ENCODE measurements at places on chromosomes 3 and 15.

DNA sequence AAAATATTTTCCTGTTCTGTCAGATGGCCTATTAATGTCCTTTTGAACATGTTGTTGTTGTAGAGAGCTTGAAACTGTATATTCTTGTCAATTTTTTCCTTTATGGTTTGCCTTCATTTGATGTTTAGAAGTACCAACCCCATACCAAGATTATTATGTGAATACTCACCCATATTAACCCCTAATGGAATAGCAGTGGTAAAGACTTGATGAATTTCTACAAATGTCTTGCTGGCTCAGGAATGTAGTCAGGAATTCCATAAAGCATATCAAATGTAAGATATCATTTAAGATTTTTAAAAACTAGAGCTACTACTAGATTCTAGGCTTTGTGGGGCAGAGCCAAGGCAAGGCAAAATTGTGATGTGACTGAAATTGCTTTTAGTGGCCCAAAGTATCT, 30.0 kb downstream of the MYO5A start:
- DNase-seq = no peak

- no peak for DNase-seq
Measured at GRCh38 chr15:99720533-99720932, 12.7 kb downstream of the LYSMD4 start.

DNA sequence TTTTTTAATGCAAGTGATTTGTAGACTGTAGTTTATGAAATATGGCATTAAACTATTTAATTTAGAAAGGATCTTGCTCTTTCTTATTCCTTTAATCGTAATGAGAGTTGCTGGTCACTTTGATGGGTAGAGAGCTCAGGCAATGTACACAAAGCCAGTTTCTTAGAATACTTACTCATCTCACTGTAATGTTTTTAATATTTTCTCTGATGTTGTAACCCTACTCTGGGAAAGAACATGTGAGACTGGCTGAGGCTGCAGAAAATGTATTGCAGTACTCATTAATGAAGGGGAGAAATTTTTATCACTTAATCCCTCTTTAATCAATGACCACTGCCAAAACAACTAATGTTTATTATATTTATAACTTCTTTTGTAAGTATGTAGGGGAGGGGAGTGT, 479.4 kb upstream of the KCNMB2 start:
- DNase-seq = no peak

DNA sequence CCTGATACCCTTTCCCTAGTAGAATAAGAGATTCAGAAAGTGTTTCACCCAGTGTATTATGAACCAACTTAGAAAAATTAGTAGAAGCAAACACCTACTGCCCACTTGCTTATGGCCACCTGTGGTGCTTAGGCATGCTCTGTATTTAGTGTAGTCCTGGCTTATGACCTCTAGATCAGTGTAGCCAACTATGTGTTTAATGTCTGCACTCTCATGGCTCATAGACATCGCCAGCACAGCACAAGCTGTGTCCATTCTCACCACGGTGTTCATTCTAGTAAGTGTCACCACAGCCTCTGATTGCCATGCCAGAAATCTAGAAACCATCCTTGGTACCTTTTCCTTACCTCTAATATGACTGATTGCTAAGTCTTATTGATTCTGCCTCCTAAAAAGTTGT, 14.3 kb downstream of the ASB7 start:
- DNase-seq = no peak

DNA sequence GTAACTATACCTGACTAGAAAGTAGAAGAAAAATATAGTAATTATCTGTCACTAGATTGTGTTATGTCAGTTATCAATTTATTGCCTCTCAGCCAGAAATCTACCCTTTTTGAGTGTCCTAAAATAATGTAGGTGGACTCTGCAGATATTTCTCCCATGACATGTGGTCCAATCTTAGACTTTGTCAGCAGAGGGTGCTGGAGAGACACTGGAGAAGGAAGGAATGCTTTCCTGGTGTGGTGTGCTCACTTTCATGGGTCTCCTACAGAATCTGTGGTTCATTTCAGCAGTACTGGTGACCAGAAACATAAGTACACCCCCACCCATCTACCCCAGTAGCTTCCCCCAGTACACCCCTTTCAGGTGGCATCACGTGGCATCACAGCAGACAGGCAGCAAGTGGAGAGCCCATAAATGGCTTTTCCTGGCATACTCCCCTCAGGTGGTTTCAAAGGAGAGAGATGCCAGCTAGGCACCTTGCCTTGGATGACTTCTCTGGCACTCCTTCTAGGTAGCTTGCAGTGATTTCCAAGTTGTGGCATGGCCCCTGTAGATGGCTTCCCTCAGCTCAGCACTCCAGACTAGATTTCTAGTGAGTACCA, 114.7 kb downstream of the GADL1 start:
- DNase-seq = peak; percentile 18

DNA sequence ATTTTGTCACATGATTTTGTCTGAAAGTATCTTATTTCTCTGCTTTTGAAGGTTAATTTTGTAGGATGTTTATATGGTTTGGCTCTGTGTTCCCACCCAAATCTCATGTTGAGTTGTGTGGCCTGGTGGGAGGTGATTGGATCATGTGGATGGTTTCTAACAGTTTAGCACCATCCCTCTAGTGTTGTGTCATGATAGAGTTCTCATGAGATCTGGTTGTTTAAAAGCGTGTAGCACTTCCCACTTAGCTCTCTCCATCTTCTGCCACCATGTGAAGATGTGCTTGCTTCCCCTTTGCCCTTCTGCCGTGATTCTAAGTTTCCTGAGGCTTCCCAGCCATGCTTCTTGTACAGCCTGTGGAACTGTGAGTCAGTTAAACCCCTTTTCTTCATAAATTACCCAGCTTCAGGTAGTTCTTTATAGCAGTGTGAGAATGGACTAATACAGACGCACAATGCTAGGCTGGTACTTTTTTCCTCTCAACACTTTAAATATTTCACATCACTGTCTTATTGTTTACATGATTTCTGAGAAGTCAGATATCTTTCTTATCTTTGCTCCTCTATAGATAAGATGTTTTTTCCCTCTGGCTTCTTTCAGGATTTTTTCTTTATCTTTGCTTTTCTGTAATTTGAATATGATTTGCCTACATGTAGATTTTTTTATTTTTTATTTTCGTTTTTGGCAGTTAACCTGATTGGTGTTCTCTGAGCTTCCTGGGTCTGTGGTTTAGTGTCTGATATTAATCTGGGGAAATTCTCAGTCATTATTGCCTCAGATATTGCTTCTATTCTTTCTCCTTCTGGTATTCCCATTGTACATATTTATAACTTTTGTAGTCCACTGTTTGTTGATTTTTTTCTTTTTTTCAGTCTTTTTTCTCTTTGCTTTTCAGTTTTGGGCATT, 22.2 kb downstream of the BTD start:
- DNase-seq = no peak

DNA sequence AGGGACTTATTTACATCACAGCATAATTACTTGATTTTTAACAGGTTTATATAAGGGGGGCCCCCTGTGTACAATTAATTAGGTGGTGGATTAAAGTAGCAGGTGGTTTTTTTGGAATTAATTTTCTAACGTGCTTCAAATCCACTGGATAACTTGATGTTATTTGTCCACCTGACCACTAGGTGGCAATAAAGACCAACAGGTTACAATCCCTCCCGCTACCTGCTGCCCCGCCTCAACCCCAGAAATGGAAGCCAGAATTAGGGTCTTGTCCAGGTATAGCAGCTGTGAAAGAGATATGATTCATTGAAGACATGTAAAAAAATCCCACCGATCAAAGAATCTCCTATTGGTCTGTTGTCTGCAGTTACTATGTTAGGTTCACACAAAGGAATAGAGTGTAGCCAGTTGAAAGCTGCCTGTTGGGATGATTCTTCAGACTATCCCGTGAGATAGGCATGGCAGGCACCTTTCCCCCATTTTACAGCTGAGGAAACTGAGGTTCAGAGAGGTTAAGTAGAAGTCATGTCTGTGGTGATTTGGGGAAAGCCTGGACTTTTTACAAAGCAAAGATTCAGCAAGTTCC, 44.0 kb downstream of the MFSD1 start:
- DNase-seq = peak; percentile 69

Data from T47D (cell line).